ENCODE measurements at places on chromosomes 12 and 14. TPM values are rescaled to one million over a fixed set of nuclear protein-coding genes. Genes with fewer than 3 reads are reported as not detected.

The TPH2 gene
- not detected for total RNA-seq

The NUAK1 gene
- total RNA-seq = 8.0 TPM

The OR4K17 gene
- not detected for total RNA-seq

The LMO3 gene
- 10.9 TPM for total RNA-seq

The CCDC196 gene
- not detected for total RNA-seq

All from airway epithelial cell (primary cell).